ENCODE measurements at places on chromosomes 7 and 10.
A peak's percentile ranks its signal among the peaks of the same experiment; 100 is the strongest.

DNA sequence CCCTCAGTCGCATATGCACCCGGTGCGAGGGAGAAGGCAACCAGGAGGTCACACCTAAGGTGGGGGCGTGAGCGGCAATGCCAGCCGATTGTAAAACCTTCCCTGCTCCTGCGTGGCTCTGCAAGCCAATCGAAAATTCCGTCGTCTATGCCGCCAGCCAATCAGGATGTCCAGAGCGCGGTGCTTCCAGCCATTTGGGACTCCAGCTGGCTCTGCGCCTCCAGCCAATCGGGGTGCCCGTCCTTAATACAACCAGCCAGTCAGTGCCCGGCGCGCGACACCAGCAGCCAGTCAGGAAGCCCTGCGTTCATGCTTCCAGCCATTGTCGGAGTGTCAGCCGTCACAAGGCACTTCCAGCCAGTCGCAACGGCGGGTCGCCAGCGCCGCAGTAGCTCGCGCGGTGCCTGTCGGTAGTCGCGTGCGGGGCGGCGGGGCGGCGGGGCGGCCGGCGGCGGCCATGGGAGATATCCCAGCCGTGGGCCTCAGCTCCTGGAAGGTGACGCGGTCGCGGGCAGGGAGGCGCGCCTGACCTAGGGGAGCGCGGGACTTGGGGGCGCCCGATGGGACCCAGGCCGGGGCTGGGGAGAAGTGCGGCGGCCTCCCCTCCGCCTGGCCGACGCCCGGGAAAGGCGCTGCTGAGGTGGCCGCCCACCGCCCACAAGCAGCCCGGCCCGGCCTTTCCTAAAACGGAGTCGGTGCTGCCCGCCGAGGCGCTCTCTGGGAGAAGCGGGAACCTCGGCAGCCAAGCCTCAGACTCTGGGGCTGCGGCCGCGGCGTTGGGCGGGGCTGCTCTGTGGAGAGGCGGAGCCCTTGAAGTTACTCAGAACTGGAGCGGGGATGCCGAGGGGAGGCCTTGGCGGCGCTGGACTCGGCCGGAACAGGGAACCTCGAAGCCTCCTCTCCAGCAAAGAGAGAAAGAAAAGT, at the start of gene AKR1E2:
Gene AKR1E2, plus strand, starts transcription at position 340 of the 924 bp plus-strand sequence. Its CDS starts 118 bp downstream, at position 458.
- peak; percentile 87 for DNase-seq

DNA sequence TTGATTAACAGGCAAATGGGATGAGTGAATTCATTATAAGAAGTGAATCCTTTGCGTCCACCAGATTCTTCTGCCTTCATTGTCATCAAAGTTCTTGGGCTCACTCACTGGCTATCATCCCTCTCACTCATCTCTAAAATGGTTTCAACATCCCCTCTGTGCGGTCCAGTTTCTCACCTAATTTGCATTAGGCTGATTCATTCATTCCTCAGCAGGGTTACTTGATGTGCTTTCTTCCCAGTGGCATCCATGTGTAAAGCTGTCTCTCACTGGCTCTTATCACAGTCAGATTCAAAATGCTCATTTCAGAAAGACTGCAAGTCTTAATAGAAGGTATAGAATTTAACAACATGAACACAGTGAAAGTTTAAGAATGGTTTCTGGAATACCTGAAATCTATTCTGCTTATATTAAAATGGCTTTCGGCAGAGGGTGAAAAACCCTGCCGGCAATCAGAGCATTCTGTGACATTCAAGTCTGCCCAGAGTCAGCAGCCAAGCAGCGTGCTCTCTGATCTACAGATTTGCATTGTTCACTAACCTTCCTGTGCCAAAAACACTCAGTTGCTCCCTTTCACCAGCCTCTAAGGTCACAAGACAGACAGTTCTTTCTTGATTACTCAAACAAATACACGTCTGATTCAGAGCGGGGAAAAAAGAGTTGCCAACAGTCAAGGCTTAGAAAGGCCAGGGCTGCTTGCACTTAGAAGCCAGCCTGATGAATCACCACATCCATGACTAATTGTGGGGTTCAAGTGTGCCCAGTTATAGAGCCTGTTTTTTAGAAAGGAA, 106.7 kb downstream of the TES start:
- DNase-seq: no peak

DNA sequence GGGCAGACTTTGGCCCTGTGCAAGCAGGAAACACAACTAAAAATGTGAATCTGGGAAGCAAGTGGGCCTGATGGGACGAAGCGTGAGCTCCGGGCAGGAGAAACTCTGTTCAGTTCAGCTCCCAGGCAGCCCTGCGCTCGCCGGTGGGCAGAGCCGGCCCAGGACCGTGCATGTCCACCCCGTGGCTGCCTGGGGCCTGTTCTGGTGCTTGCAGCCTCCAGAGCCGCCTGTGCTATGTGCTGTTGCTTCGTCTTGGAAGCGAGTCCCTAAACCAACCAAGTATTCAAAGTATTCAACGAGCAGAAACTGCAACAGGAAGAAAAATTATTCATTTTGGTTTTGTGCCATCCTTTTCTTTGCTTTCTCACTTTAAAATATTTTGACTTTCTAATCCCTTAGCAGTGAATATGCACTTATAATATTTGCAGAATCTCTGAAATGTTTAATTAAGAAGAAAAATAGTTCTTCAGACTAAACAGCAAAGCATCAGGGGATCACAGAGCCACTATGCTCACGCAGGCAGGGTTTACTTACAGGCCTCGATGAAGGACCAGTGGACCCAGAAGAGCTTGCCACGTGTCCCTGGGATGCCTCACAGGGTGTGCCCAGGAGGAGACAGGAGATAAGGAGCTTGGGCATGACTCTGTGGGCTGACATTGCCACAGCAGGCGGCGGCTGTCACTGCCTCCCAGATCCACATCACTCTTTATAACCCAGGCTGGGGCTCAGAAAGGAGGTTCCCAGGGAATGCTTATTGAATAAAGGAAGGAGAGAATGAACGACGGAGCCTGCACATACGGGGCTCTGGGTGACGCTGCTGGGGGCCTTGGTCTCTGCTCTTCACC, 45.6 kb downstream of the VIPR2 start:
- DNase-seq: no peak

- DNase-seq: peak; percentile 50
Measured at GRCh38 chr7:80335511-80336231, 176.2 kb downstream of the GNAT3 start.

- no peak for DNase-seq
Measured at GRCh38 chr7:55087521-55087961, 68.7 kb downstream of the EGFR start.

GRCh38 chr7:96089511-96089910, 232.4 kb downstream of the SLC25A13 start:
- no peak for DNase-seq

- no peak for DNase-seq
Measured at GRCh38 chr7:85150624-85151023, 36.2 kb downstream of the SEMA3D start.

GRCh38 chr10:60883187-60883586, 60.8 kb downstream of the RHOBTB1 start:
- no peak for DNase-seq

DNA sequence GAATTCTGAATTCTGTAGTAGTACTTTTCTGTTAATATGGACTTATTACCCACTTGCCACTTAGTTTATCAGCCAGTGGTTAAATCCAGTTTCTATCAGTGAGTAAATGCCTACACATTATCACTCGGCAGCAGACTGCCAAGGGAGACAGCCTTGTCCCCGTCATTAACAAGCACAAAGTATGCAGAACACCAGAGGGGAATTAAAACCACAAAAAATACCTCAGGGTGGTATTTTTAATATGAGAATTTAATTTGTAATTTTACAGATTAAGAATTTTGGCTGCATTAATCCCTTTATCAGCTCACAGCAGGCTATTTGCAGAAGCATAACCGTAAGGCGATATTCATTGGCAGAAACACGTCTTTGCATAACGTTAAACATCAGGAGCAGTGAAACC, 150.0 kb upstream of the FZD1 start:
- no peak for DNase-seq

DNA sequence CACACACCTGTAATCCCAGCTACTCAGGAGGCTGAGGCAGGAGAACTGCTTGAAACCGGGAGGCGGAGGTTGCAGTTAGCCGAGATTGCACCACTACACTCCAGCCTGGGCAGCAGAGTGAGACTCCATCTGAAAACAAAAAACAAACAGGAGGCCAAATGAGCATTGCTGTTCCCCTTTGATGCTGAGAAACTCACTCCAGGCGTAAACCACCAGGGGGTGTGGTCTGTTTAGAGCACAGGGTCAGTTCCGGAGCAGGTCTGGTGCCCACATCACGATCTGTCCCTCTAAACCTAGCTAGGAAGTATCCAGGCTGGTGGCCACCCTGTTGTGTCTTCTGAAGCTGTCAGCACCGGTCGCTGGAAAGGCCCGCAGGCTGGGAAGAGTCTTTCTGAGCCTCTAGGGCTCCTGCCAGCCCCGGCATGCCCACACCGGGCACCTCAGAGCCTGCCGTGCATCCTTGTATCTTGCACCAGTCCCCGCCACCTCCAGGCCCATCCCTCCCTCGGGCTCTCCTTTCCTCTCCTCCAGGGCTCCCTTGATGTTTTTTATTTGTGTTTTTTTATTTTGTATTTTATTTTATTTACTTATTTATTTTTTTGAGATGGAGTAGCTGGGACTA, 66.3 kb upstream of the SH2B2 start:
- no peak for DNase-seq

DNA sequence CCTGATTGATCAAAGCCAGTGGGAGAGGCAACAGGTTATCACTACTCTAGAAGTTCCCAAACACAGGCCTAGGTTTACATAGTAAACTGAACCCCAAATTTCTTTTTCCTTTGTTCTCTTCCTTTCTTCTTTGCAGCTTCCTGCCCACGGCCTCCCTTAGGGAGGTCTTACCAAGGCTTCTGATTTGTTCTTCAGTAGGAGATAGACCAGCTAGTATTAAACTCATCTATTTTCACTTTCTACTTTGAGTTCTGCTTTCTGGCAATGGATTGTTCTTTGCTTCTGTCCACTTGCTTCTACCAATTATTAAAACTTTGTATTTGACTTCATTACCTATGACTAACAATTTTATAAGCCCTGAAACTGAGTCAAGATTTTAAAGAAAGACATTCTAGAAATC, 251.2 kb upstream of the FZD1 start:
- DNase-seq: no peak

DNA sequence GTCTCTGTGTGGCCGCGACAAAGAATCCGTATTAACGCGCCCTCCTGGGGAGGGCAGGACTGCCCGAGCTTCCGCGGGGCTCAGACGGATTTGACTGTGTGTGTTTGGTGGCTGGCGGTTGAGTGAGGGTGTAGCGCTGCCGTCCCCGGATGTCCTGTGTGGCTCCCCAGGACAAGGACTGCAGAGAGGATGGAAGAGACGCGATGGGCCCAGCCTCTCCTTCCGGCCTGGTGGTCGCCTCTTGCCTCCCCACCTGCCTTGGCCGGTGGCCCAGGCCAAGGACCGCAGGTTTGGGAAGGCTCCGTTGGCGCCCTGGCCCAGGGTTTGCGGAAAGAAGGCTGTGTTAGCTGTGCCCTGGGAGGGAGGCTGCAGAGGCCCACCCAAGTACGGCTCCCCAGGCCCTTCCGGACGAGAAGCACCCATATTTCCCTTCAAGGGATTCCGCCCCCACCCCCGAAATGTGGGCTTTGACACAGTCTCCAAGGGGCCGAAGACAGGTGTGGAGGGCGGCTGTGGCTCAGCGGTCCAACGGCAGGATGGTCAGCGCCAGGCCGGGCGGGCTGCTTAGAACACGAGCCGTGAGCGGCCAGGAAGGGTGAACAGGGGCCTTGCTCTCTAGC, 2.3 kb downstream of the UNCX start:
- no peak for DNase-seq

GRCh38 chr10:76554478-76554877, 1083.1 kb downstream of the KCNMA1 start:
- no peak for DNase-seq

GRCh38 chr7:142859829-142860228, 5.0 kb downstream of the EPHB6 start:
- DNase-seq: no peak

- no peak for DNase-seq
Measured at GRCh38 chr10:93074597-93075368, 1.1 kb downstream of the CYP26A1 start.

DNA sequence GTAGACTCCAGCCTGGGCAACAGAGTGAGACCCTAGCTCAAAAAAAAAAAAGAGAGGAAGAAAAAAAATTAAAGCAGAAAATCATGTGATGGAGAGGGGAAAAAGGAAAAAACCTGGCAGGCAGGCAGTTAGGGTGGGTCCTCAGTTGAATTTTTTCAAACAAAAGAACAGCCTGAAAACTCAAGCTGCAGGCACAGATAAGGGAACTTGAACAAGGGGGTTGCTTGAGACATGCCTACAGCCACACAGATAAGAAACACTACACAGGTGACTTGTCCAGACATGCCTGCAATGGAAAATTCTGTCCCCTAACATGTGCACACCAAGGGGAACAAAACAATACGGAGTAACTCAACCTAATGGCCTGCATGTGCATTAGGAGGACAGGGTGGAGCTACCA, 19.2 kb downstream of the VIM start:
- no peak for DNase-seq

GRCh38 chr10:15367296-15368085, 3.6 kb downstream of the FAM171A1 start:
- no peak for DNase-seq

DNA sequence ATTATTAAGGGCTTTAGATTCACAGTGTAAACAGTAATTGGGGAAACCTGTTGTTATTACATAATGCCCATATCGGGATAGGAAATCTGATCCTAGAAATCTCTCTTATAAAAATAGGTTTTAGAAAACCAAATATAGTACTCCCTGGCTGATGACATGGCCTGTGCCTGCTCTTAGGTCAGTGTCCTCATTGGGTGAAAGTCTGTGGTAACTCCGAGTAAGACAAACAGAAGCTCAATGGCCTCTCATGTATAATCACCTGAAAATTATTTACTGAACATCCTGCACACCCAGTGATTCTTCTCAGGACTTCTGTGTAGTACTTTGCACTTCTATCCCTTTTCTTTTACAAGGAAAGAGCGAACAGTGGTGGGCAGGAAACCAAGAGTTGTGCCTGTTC, 37.8 kb downstream of the SEM1 start:
- no peak for DNase-seq

- no peak for DNase-seq
Measured at GRCh38 chr10:131387018-131387529, 75.6 kb upstream of the TCERG1L start.

GRCh38 chr10:5376450-5376849, 11.7 kb downstream of the UCN3 start:
- no peak for DNase-seq

DNA sequence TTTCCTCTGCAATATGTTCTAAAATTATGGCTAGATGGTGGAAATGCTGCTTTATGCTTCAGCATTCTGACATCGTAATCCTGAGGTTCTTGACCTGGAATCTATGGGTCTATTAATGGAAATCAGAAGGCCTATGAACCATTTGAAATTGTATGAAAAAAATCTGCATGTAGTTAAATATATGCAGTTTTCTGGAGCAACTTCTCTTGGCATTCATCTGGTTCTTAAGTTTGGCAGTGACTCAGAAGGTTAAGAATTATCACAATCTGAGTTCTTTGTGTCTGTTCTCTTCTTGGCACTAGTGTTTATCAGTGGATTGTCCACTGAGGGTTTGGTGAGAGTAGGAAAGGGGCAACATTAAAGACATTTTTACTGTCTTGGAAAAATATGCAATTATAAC, 71.1 kb upstream of the FZD1 start:
- no peak for DNase-seq
